ENCODE measurements at places on chromosomes 1 and 21. TPM values are rescaled to one million over a fixed set of nuclear protein-coding genes. Genes with fewer than 3 reads are reported as not detected.

DNA sequence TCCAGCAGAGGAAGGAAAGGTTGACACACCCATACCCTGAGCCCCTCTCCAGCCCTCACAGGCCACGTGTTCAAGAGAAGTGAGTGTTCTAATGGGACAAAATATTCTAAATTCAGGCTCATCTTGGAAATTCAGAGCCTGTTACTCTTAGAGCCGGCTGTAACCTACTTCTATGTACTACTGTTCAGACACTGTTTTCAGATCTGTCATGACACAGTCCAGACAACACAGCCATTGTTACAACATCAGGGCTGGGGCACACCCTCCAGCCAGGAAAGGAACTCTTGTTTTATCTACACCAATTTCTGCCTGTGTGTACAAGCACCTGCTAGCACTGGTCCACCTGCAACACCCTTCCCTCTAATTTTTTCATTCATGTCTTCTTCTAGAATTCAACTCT is 145.4 kb upstream of the C8B start:
- no peak overlapping the region for H3K27ac ChIP-seq
- H3K36me3 ChIP-seq, result no peaks in the 10 kb centered on the region
- no peak for DNase-seq
- H3K4me3 ChIP-seq, result no peak overlapping the region
- H3K27me3 ChIP-seq, result no peaks in the 10 kb centered on the region

GRCh38 chr1:150809651-150810050 is 1.6 kb upstream of the CTSK start:
- H3K4me3 ChIP-seq, result no peak overlapping the region
- H3K4me1 ChIP-seq, result peaks cover 16% of the 10 kb centered on the region
- H3K36me3 ChIP-seq, result peaks cover 13% of the 10 kb centered on the region
- DNase-seq, result no peak
- no peaks in the 10 kb centered on the region for H3K27me3 ChIP-seq

The HSPG2 gene
- total RNA-seq, result 2.3 TPM

DNA sequence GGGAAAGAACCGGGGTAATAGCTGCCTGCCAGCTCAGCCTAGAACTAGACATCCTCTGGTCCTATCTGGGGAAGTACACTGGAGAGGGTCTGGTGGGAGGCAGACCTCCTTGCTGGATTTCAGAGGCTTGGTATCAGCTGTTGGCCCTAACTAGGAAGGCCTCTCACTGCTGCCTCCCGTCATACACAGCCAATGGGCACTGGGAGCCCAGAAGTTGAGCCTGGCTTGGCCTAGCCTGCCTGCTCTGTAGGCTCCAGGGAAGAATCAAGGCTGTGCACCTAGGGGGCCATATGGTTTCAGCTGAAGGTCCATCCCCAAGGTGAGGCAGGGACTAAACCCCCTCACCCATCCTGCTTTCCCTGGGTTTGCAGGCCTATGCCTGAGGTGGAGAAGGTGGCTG is 4.3 kb upstream of the MUTYH start:
- no peaks in the 10 kb centered on the region for H3K27me3 ChIP-seq
- no peak for DNase-seq
- H3K4me3 ChIP-seq, result no peak overlapping the region
- peaks cover 46% of the 10 kb centered on the region for H3K36me3 ChIP-seq

- H3K4me1 ChIP-seq, result peaks cover 12% of the 10 kb centered on the region
- H3K4me3 ChIP-seq, result no peak overlapping the region
- H3K27me3 ChIP-seq, result peaks cover 4% of the 10 kb centered on the region
- H3K36me3 ChIP-seq, result no peaks in the 10 kb centered on the region
- peak; percentile 77 for DNase-seq
- no peak overlapping the region for H3K27ac ChIP-seq
These were observed 61.8 kb upstream of the NBL1 start for GRCh38 chr1:19582318-19582717.

Measured in activated CD4-positive, alpha-beta T cell treated with anti-CD3 and anti-CD28 coated beads, Interleukin-2, amount 10 ng/mL, durations not matched to agents 7 days and 5 days (primary cell).